ENCODE measurements at places on chromosomes 6 and 20.

- DNase-seq, result no peak
Observed at GRCh38 chr6:296151-297122, 4.2 kb downstream of the DUSP22 start.

GRCh38 chr20:39632176-39632575, 670.0 kb downstream of the DHX35 start:
- DNase-seq, result no peak

DNA sequence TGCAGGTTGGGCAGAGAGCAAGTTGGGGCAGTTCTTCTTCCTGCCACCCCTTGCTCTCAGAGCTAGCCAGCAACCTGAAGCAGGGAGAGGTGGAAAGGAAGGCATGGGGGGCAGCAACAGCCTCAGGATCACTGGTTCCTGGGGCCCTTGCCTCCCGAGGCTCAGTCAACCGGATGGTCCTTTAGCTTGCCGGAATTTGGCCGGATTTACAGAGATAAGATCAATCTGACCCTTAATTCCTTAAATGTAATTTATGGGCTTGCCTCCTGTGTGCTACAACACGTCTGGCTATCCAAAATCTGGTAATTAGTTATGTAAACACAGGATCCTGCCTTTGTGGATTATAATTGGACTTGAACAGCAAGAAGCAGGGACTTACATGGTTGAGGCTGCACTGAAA, 19.5 kb upstream of the TCP11 start:
- no peak for DNase-seq

DNA sequence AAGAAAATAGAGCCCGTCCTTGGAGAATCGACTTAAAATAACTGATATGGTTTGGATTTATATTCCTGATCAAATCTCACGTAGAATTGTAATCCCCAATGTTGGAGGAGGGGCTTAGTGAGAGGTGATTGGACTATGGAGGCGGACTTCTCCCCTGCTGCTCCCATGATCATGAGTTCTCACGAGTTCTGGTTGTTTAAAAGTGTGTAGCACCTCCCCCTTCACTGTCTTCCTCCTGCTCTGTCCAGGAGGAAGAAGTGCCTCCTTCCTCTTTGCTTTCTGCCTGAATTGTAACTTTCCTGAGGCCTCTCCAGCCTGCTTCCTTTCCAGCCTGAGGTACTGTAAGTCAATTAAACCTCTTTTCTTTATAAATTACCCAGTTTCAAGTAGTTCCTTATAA, 529.2 kb downstream of the HAO1 start:
- DNase-seq, result no peak

DNA sequence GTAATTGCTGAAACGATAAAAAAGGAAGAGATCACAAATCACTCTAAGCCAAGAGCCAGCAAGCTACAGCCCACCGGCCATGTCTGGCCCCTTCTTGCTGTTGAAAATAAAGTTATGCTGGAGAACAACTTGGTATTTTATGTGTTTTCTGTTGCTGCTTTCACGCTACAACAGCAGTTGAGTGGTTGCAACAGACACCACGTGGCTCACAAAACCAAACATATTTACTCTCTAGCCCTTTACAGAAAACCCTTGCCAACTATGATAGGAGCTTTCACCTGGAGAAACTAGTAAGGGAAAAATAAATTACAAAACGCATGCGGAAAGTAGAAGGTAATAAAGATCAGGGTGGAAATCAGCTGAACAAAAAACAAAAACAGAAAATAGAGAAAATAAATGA, 41.1 kb upstream of the SLCO4A1 start:
- DNase-seq, result no peak

DNA sequence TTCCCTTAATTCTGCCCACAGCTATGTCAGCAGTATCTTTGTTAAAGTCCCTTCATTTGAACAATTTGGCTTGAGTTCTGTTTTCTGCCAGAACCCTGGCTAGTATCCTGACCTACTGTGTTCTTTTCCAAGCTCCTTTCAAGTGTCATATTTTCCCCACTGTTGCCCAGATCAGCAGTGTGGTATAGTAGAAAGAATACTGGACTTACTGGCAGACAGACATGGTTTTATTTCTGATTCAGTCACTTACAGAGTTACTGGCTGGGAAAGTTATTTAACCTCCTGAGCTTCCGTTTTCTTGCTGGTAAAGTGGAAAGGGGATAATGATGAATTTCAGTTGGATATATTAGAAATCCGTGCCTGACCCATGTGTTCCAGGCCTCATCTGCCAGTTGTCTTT, 39.8 kb upstream of the RAB23 start:
- DNase-seq, result no peak

DNA sequence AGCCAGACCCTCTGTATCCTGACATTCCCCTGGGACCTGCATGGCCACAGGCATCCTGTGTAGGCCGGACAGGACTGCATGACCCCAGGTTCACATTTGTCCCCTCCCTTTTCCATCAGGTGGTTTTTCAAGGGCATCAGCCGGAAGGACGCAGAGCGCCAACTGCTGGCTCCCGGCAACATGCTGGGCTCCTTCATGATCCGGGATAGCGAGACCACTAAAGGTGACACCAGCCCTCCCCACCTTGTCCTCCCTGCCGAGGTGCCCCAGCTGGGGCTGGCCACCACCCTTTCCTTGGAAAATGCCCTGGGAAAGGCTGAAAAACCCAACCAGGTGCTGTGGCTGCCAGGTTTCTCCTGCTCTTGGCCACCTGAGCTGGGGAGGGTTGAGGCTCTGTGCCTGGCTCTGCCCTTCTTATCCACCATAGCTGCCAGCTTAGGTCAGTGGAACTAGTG, 27.6 kb downstream of the HCK start:
- DNase-seq, result no peak

- DNase-seq, result no peak
Observed at GRCh38 chr6:37441651-37442050, 8.6 kb downstream of the CMTR1 start.

GRCh38 chr20:49682278-49682677, 31.4 kb downstream of the B4GALT5 start:
- no peak for DNase-seq

DNA sequence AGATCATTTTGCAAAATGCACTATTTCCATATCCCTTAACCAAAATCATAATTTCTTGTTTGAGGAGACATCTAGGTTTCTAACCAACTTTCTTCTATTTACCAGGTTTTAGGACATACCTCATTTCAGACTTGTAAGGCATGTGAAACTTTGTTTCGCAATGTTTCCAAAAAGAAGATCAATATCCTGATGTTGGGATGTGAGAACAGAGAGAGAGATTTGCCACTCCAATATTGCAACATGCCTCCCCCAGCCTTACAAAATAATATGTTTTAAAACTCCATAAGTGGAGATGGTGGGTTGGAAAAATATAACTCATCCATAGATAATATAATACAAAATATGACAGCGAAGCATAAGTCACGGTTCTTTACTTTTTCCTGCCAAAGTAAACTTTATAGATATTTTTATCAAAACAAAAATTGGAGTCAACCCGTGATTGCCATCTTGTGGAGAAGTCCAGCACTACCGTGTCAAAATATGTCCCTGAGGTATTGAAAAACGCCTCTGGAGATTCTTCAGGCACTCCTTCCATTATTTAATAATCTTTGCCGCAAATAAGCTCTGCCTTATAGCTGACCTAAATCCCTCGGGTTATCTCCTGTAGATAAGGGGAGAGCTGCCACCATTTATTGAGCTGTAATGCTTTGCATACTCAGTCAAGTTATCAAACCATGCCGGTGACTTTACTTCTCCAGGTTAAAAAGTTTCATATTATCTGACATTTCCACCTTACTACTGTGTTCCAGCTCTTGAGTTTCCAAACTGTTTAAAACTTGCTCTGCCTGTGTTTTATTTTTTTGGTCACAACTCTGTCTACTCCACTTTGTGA, 534.2 kb downstream of the HACE1 start:
- no peak for DNase-seq

- DNase-seq, result no peak
Observed at GRCh38 chr20:59437601-59438031, 137.2 kb downstream of the EDN3 start.

All from stimulated activated CD8-positive, alpha-beta memory T cell treated with anti-CD3 and anti-CD28 coated beads, Interleukin-15, amount 100 ng/mL, for 48 hours (primary cell).